ENCODE measurements at places on chromosomes 16 and 17.

- DNase-seq: no peak
These were observed 4.9 kb upstream of the CBX4 start for GRCh38 chr17:79843816-79844800.

GRCh38 chr16:58475091-58475619 lies 24.8 kb upstream of the NDRG4 start:
- no peak for DNase-seq

DNA sequence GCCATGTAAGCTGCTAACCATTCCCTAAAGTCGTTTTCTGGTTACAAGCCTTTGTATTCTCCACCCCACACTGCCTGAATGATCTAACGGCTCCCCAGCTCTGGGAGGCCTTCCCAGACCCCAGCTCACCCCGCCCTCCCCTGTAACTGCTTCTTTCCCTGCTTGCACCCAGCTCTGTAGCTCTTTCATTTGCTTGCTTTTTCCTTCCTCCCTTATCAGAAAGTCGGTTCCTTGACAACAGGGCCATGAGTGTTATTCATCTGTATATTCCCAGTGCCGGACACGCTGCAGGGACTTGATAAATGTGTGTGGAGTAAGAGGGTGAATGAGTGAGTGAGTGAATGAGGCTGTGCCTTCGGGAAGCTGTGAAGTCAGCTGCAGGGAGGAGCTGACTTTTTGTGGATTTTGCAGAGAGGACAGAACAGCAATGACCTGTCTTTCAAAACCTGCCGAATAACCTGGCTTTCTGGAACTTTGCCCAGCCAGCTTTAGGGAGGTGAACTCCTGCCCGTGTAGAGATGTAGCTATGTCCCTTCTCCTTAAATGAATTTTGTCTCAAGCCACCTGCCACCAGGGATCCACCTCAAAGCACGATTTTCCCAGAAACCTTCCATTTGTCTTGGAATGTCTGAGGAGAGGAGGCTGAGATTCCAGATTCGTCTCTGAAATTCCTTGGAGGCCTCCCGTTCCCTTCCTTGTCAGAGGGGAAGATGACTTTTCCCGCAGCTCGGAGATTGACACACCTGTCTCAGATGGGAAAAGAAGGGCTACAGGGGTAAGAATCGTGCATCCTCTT lies 20.0 kb upstream of the CACNG4 start:
- no peak for DNase-seq

DNA sequence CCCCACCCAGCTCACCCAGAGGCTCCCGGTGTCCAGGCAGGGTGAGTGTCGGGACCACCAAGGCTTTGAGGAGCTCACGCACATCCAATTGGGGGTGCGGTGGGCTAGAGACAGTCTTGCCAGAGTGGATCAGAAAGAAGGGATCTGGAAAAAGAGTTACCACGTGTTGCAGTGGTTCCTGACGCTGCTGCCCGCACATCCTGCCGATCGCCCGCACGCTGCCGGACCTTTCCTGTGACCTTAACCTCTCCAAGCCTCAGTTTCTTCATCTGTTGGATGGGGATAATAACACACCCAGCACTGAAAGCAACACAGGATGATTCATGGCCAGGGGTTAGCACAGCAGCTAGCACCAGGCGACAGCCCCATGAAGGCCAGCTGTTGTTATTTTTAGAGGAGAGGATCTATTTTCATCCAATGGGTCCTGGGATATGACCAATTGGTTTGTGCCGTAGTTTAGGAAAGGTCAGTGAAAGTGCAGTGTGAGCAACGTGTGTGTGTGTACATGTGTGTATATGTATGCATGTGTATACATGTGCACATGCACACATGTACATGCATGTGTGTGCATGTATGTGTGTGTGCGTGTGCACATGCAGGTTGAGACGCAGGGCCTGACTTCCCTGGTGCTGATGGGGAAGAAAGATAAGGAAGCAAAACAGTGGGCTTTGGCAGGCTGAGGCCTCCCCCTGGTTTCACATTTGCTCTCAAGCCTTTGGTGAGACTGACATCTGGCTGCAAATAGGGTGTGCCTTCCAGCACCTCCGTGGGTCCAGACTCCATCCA lies 2.5 kb downstream of the ITGAX start:
- no peak for DNase-seq

DNA sequence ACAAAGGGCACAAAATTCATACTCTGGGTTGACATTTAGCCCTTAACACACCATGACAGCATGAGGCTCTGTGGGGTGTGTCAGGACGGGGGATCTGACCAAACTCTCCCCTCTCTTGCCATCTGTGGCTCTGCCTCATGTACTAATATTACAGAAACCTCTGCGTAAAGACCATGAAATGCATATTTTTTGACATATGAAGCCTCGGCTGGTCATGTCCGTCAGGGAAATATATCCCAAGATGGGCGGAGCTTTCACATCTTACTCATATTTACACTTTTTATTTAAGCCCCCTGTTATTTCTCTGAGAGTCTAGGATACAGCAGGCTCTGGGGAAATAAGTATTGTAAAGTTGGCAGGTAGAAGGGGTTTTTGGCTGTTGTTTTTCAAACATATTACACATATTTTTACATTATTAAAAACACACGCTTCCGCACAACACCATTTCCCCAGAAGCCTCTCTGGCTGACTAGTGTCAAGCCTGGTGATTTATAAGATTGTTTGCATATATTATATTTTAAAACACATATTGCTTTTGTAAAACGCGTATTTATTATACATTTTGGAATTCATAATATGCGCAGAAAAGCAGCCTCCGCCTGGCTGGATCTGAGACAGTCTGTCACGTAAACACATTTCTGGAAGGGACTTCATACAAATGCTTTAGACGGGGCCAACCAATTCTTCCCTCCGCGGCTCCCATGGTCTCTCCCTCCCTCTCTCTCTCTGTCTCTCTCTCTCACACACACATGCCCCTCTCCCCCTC lies 237.7 kb upstream of the ZFHX3 start:
- DNase-seq: no peak

- DNase-seq: no peak
These were observed 13.7 kb downstream of the HIC1 start for GRCh38 chr17:2068519-2069051.

GRCh38 chr16:11219178-11219577 lies 36.8 kb downstream of the SOCS1 start:
- DNase-seq: no peak

GRCh38 chr16:24689128-24689527 lies 40.3 kb upstream of the TNRC6A start:
- DNase-seq: no peak

DNA sequence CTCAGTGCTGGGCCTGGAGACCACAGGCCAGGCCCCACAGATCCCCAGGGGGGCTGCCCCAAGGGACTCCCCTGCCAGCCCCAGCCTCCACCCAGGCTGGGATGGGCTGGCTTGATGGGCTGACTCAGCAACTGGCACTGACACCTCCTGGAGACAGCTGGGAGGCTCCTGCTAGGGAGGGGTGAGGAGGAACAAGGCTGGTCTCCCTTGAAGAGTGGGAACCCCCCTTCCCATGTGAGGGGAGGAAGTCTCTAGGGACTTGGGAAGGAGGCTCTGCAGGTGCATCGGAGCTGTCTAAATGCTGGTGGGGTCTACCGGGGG lies 10.4 kb downstream of the NHERF1 start:
- no peak for DNase-seq

DNA sequence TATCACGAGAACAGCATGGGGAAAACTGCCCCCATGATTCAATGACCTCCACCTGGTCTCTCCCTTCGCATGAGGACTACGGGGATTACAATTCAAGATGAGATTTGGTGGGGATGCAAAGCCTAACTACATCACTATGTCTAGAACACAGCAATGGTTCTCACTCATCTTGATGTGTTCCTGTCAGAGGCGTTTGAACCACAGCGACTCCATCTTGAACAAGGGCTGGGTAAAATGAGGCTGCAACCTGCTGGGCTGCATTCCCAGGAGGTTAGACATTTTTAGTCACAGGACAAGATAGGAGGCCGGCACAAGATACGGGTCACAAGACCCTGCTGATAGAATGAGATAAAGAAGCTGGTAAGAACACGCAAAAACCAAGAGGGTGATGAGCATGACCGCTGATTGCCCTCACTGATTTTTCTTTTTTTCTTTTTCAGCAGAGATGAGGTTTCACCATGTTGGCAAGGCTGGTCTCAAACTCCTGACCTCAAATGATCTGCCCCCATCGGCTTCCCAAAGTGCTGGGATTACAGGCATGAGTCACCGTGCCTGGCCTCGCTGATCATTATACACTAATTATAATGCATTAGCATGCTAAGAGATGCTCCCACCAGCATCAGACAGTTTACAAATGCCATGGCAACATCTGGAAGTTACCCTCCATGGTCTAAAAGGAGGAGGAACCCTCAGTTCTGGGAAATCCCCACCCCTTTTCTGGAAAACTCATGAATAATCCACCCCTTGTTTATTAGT lies 3.0 kb upstream of the PPY start:
- no peak for DNase-seq

DNA sequence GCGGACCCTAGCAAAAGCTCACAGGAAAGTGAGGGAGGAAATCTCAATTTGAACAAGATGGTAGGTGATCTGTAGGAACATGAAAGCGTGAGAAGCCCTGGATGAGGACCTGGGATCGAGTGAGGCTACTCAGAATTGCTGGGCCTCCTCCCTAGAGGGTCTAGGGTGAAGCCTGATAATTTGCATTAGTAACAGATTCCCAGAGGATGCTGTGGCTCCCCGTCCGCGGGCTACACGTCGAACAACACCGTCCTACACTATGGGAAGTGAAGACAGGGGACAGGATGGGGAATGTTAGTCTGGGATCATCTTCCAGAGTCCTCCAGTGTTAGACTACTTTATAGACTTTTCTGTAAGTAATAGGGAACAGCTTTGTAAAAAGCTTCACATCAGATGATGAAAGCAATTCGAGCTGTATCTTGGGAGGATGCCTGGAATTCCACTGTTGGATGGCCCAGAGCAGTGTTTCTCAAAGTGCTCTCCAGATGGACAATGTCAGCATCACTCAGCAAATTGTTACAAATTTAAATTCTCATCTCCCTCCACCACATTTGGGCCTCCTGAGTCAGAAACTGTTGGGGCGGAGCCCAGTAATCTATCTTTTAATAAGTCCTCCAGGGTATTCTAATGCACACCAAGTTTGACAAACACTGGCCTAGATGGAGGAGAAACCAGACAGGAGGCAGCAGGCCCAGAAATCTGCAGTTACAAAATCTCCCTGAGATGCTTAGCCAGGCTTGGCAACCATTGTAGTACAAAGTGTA lies 6.5 kb downstream of the FNDC8 start:
- DNase-seq: no peak

GRCh38 chr16:47067203-47067602 lies 76.5 kb downstream of the NETO2 start:
- no peak for DNase-seq

DNA sequence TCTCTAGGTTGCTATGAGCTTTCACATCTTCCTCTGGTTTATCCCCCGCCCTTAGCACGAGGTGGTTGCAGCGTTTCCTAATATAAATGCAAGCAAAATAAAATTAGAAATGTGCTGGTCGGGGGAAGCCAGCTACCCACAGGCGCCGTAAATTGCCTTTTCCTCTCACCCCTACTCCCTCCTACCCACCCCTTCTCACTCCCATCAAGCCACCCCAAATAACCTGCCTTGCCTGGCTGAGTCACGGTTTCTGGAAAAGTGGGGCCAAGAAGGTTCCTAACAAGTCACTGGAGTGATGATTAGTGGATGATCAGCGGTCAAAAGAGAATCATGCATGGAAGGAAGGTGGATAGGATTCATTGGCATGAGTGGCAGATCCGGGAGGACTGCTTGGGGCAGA lies 120.9 kb upstream of the RBFOX1 start:
- no peak for DNase-seq

DNA sequence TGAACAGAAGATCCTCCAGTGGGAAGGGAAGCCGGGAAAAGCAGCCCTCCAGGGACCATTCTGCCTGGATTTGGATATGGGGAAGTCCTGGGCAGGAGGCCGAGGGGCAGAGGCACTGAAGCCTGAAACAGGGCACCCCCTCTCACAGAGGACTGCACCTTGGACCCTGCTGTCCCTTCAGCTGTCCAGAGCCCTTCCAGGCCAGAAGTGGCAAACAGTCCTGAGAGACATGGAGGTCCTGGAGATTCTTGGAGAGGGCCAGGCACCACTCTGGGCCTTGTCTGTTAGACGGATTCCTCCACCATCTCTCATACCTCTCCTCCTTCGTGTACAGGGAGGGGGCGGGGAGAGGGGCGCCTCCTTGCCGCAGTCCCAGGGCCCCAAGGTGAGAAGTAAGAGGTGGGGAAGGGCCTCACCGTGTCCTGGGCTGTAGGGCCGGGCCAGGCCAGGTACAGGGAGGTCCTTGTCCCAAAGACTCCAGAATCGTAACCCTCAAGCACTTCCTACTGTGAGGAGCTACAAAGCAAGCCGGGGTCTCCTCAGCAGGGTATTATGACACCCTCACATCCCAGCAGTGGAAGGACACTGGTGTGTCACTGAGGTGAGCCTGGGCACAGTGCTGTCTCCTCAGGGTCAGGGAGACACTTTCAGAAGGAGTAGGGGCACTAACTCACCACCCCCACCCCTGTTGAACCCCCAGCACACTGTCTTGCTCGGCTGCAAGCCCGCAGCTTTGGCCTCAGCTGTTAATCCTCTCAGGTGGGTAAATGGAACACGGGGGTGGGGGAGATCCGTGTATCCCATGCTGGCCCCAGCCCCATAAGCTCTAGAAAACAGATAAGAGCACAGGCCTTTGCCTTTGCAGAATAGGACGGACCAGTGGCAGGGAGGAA lies 16.6 kb upstream of the TBX2 start:
- no peak for DNase-seq

DNA sequence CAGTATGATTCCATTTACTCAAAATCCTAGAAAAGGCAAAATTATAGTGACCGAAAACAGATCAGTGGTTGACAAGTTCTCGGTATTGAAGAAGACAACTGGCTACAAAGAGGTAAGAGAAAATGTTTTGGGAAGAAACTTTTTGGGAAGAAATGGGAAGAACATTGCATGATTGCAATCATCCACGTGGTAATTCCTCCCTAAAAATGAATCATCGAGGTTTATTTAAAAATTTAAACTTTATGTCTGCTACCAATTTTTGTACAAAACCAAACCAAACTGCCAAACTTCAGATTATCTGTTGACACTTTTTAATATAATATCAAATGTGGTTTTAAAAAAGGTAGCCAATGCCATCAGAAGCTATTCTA lies 8.1 kb downstream of the SMURF2 start:
- DNase-seq: no peak

DNA sequence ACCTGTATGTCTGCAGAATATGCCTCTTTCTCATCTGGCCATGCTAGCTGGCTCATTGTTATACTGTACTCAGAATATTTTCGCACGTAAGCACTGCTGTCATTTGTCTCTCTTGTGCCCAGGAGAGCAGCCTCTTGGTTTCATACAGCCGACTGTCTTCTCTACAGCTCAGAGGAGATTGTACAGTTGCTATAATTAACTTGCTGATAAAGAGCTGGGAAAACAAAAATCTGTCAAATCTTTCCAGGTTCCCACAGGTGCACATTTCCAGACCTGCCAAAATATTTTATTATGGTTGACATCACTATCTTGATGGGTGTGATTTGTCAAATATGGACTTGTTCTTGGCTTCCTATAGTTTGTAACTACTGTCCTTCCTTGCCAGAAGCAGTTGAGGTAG lies 122.7 kb downstream of the FTO start:
- DNase-seq: no peak

DNA sequence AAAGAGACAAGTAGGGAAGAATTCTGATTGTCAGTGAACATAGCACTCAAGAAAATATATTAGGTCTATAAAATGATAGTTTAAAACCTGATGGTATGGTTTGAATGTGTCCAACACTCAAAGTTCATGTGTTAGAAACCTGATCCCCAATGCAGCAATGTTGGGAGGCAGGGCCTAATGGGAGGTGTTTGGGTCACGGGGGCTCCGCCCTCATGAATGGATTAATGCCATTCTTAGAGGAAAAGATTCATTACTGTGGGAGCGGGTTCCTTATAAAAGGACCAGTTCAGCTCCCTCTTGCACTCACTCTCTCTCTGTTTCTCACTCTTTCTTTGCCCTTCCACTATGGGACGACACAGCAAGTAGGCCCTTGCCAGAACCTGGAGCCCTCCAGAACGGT lies 41.5 kb upstream of the SLC47A1 start:
- DNase-seq: no peak
